Effector CD4-positive, alpha-beta T cell (primary cell): ENCODE measurements at places on chromosomes 1 and 21.

GRCh38 chr1:2935751-2936390 is 85.4 kb upstream of the ACTRT2 start:
- DNase-seq, result no peak

GRCh38 chr1:56897150-56898004 is 42.8 kb downstream of the C8A start:
- no peak for DNase-seq

- no peak for DNase-seq
Observed at GRCh38 chr1:230074762-230075161, 7.7 kb downstream of the GALNT2 start.

DNA sequence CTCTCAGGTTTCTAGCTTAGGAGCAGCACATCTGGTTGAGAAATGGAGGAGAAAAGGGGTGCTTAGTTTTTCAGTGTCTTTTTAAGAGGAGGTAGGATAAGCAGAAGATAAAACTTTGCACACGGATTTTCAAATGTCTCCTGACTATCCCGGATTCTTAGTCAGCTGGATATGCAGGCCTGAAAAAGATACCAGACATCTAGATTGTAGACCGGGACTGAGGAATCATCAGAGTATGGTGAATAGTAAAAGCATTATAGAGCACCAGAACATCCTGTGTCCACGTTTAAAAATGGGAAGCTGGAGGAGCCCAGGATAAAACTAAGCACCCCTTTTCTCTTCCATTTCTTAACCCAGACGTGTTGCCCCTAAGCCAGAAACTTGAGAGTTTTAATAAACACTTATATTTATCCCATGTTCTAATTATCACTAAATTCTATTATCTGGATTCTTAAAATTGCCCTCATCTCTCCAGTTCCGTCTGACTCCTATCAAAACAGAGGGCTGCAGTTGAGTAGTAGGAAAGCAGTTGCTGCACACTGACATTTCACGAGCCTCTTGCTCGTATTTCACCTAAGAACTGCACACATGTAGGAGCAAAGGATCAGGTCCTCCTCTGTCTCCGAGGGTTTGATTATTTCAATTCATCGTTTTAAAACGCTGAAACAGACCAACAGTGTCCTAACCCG is 609 bp downstream of the PIGK start:
- DNase-seq, result no peak

GRCh38 chr1:246632281-246633168 is 66.3 kb downstream of the CNST start:
- no peak for DNase-seq

GRCh38 chr1:147890177-147890790 is 12.3 kb upstream of the GJA8 start:
- peak; percentile 39 for DNase-seq

DNA sequence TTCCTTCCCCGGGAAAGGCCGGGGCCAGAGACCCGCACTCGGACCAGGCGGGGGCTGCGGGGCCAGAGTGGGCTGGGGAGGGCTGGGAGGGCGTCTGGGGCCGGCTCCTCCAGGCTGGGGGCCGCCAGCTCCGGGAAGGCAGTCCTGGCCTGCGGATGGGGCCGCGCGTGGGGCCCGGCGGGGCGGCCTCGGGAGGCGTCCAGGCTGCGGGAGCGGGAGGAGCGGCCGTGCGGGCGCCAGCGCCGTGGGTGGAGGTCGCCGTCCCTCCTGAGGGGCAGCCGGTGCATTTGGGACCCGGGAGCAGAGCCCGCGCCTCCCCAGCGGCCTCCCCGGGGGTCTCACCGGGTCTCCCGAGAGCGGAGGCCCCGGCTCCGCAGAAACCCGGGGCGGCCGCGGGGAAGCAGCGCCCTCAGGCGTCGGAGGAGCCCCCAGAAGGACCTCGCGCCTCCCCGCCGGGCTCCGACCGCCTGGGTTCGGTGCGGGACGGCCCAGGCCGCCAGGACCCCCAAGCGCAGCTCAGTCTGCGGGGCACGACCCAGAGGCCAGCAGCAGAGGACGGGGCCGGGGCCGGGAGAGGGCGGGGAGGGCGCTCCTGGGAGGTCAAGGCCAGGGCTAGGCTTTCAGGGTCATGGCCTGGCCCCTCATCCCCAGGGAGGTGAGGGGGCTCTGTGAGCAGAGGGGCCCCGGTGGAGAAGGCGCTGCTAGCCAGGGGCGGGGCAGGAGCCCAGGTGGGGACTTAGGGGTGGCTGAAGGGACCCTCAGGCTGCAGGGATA is 7.2 kb upstream of the SLX9 start:
- peak; percentile 68 for DNase-seq

- no peak for DNase-seq
Observed at GRCh38 chr1:171910786-171911185, 69.5 kb downstream of the DNM3 start.

DNA sequence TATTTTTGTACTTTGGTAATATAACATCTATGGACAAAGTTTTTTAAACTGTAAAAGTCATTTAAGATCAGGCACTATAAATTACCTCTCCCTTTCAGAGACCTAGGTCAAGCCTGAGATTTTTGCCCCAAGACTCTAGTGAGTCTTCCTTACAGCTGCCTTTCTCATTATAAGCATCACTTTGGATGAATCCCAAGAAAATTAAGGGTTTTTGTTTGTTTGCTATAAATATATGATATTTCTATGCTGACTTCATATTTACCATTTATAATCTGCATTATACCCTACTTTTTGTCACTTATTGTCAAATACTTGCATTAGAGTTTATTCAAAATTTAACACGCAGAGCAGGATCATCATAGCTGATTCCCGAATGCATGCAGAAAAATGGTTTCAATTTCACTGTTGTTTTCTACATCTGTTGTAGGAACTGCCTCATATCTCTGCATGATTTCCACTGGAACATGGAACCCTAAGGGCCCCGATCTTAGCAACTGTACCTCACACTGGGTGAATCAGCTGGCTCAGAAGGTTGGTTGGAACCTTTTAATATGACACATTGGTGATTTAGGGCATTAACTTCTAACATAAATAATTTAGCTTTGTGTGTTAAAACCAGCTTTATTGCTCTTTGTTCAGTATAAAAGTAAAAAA is 150.0 kb downstream of the ADGRL2 start:
- no peak for DNase-seq

DNA sequence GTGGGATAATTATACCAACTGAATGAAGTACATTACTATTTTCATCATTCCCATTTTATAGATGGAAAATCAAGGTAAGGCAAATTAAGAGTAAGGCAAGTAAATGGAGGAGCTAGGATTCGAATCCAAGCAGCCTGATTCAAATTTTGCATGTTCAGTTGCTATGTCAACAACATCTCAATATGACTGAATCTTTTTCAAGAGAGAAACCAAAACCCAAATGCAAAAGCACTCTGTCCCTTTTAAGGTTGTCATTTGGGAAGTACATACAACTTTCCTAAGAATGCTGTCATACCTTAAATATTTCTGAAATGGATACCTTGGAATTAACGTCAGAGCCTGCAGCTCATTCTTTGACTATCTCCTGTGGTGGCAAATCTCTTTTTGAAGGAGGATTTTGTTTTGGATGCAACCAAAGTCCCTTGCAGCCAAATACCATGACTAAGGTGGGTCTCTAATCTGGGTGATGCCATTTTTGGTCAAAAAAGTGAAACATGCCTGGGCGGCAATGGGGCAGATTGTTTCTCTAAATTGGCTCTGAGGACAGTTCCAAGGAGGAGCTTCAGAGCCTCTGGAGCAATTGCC is 25.4 kb downstream of the ADAMTS1 start:
- no peak for DNase-seq

- no peak for DNase-seq
Observed at GRCh38 chr1:233193741-233194140, 101.8 kb downstream of the PCNX2 start.

- DNase-seq, result no peak
Observed at GRCh38 chr1:226360106-226360746, 47.7 kb downstream of the PARP1 start.

GRCh38 chr1:37853157-37853556 is 6.2 kb downstream of the MTF1 start:
- DNase-seq, result no peak

DNA sequence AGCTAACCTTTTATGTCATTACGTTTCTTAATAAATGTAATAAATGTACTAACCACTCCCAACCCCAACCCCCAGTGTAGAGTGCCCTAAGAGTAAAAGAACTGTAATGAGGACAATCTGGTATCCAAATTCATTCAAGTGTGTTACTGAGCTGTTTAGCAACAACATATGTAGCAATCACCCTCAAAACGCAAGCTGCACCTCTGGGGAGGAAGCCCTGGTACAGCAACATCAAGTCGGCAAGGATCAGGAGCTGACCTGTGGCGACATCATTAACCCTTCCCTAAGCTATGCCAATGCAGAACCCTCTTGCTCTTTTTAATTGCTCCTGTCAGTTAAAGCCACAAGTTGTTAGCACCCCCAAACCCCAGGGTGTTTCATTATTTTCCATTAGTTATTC is 47.1 kb downstream of the STX6 start:
- DNase-seq, result no peak

DNA sequence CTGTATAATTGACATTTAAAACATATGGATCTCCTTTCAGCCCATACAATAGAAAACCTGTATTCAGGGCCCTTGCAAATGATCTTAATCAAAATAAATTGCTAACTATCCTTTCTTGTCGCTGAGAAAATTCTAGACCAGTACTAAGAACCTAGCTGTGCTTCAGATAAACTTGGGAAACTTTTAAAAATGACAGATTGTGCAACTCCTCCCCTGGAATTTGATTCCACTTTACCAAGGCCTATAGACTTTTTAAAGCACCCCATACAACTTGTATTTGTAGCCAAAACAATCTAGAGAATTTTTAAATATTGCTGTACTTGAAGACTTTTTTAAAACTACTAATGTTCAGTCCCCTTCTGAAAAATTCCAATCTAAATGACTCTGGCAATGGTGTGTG is 51.6 kb downstream of the ZNF644 start:
- DNase-seq, result no peak

- no peak for DNase-seq
Observed at GRCh38 chr1:60463146-60463545, 389.6 kb upstream of the C1orf87 start.

DNA sequence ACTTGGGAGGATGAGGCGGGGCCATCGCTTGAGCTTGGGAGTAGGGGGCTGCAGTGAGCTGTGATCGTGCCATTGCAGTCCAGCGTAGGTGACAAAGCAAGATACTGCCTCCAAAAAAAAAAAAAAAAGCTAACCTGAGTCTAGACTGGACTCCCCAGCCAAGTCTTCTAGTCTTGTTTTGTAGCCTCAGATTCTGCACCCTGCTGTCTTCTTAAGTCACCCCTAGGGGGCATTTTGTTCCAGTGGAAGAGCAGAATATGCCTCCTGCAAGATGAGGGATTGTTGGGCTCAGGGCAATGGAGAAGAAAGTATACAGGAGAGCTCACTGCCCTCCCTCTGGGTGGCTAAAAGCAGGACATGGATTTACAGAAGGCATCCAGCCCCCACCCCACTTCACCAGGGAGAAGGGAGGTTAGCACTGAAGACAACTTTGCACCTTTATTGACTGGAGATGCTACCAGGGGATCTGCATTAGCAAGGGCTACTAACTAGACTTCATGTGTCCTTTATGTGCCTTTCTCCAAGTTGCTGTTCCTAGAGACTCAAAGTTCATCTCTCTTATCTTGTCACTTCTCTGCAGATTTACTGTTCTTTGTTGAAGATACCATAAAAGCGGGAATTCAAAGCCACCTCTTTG is 15.3 kb upstream of the RNF187 start:
- DNase-seq, result no peak

- no peak for DNase-seq
Observed at GRCh38 chr1:2823921-2824610, 22.6 kb upstream of the TTC34 start.
